CD4-positive, alpha-beta T cell treated with Interleukin-17A for 1 hour (primary cell): ENCODE measurements at places on chromosomes 5 and 9.

DNA sequence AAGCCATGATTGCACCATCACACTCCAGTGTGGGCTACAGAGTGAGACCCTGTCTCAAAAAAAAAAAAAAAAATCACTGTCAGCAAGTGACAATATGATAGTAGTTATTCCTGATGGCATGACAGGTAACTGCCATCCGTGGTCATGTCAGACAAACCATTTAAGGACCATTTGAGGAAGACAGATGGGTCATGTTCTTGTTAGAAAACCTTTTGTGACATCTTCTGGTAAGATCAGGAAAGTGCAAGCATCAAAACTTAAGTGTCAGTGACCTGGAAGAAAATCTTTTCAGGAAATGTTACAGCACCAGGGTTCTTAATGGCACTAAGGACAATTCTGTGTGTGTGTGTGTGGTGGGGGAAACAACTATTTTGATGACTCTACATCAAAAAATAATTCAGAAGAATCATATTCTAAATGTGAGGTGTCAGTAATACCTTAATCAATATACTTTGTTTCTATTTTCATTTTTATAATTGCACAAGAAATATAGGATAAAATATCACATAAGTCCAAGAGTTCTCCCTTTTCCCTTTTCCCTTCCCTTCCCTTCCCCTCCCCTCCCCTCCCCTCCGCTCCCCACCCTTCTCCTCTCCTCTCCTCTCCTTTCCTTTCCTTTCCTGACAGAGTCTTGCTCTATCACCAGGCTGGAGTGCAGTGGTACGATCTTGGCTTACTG is 17.8 kb downstream of the SLC38A9 start:
- no peak for DNase-seq

GRCh38 chr5:83312663-83313062 is 158.9 kb upstream of the VCAN start:
- DNase-seq: peak; percentile 31

GRCh38 chr9:109072821-109073435 is 46.8 kb downstream of the TMEM245 start:
- DNase-seq: no peak

GRCh38 chr5:158261674-158262367 is 402.9 kb upstream of the CLINT1 start:
- no peak for DNase-seq

- no peak for DNase-seq
These were observed 17.4 kb upstream of the ARSI start for GRCh38 chr5:150320044-150320613.

- no peak for DNase-seq
These were observed 16.9 kb downstream of the NNT start for GRCh38 chr5:43619911-43620310.

- no peak for DNase-seq
These were observed 264.9 kb upstream of the EFNA5 start for GRCh38 chr5:107935645-107936044.

DNA sequence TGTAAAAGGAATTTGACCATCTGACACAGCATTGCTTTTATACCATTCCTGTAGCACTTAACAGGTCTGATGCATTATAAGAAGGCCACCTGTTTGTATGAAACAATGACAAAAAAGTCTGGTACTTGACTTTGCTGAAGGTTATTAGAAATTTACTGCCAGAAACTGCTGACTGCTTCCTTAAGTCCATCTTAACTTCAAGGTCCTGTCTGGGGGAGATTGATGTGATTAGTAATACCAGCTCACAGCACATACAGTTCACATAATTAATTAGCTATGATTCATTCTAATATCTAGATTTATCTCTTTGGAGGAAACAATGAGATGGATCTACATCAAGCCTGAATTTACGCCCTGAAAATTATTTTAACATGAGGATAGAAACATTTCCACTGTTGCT is 49.6 kb upstream of the TEK start:
- no peak for DNase-seq

GRCh38 chr5:141493500-141494422 is 4.9 kb downstream of the PCDHGC5 start:
- DNase-seq: no peak

GRCh38 chr5:124570285-124571035 is 176.0 kb downstream of the ZNF608 start:
- DNase-seq: no peak

- no peak for DNase-seq
These were observed 2.6 kb upstream of the CCDC187 start for GRCh38 chr9:136306211-136307208.

- no peak for DNase-seq
These were observed 96.7 kb upstream of the SEMA6A start for GRCh38 chr5:116671211-116671736.

GRCh38 chr5:179530069-179530998 is 20.0 kb upstream of the RUFY1 start:
- DNase-seq: peak; percentile 57

DNA sequence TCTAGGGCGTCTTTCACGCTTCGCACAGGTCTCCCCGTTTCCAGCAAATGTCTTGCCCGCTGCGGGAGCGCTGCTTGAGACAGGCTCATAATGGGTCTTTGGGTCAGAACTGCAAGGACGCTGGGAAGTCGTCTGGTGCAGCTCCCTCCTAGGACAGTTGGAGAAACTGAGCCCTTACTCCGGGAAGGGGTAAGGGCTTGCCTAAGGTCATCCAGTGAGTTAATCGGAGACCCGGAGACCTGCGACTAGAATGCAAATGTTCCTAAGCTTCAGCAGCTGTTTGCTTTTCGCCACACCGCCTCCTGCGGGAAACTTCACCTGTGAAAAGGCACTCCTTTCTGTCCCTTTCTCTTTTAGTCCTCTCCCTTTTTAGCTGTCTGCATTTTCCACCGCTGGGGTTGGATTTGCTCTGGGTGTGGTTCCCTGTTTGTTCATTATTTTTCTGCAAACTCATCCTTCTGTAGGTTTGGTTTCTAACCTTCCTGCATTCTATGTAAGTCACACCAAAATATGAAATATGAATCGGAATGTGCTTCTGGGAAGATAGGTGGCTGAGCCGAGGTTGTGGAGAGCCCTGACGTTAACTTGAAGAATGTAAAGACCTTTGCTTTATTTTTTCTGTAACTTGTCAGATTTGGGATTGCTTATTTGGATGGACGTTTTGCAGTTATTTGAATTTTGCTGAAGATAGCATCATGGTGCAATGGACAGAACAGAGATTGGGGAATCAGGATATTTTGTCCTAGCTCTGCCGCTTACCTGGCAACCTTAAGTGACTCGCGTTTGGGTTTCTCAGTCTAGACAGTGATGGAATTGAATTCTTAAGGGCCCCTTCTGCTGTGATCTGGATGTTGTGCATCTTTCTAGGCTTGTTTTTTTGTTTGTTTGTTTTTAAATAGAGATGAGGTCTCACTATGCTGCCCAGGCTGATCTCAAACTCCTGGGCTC is 909 bp downstream of the SLC36A1 start:
- DNase-seq: peak; percentile 21

DNA sequence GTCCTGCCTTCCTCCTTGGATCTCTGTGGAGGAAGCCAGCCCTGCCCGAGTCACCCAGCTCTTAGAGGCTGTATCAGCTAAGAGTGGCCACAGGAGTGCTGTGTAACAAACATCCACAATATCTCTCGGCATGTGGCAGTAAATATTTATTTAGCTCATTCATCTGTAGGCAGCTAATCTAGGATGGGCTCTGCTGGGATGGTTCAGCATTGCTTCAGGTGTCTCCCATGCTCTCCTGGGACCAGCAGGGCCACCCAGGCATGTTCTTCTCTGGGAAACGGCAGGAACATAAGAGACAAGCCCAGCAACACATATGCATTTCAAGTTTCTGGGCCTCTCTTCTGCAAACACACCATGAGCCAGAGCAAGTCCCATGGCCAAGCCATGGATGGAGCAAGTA is 56.1 kb downstream of the HRH2 start:
- no peak for DNase-seq

DNA sequence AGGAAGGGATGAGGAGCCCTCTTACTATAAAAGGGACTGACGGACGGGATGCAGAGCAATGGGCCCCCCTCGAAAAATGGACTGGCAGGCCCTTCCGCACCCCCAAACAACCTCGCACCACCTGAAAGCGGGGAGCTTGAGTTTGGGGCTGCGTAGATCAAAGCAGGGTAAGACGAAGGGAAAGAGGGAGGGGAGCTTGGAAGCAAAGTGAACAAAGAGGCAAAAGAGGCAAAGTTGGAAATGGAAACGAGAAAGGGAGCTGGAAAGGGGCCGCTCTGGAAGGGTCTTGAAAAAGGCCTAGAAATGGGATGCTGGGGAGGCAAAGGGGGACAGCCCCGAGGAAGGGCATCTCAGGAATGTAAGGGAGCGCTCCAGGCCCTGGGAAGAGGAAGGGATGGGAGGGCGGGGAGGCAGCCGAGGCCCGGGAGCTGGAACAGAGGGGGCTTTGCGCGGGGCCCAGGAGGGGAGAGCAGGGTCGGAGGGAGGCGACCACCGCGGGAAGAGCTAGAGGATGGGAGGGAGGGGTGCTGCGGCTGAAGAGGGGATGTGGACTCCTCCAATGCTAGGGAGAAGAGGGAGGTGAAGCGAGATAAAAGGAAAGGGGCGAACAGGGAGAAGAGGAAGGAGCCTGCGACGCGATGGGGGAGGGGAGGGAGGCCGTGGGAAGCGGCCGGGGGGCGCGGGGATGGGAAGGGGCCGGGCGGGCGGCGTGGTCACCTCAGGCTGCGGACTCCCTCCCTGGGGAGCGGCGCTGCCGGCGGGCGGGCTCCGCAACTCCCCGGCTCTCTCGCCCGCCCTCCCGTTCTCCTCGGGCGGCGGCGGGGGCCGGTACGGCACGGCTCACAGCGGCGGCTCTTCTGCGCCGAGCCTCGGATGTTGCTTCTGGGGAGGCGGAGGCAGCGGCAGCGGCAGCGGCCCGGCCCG is 577 bp downstream of the RNF145 start:
- no peak for DNase-seq

DNA sequence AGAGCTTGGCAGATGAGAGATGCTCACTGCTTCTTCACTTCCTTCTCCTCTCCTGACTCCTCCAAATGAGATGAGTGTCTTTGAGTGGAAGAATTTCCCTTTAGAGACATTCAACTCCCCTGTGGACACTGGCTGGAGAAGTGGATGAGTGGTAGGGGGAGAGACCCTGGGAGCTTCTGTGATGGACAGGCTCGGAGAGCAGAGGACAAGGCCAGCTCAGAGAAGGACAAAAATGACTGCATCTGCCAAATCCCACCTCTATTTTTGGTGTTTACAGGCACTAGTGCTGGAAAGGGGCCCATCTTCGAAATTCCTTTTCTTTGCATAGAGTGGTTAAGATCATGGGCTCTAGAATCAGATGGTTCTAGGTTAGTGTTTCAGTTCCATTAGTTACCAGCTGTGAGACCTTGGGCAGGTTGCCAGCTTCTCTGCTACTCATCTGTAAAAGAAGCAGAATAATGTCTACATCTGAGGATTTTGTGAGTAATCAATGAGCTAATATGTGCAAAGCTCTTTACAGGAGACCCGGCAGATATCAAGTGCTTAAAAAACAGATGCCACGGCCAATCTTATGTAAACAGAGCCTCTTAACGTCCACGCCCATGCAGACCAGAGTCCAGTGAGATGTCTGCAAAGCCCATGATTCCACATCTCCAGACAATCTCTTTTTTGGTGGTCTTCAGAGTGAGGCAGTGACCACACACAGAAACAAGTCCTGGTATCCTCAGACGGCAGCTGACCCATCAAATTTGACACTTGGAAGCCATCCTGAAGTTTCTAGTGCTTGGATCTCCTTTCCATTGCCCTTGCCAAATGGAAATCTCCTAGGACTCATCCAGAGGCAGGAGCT is 13.6 kb upstream of the COL27A1 start:
- no peak for DNase-seq

DNA sequence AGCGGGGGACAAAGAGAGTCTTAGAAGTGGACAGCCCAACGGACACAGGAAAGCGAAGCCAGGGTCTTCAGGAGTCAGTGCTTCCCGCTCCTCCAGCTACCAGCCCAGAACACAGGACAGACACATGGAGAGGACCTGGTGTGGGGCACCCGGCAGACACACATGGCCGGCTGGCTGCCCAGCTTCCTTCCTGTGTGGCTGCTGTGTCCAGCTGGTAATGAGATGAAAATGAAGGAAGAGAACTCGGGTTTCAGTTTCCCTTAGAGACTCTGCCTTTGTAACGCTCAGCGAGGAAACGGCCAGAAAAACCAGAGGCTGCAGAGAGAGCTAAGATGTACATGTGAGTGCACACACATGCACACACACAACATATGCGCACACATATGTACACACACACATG is 87.5 kb downstream of the SECISBP2 start:
- no peak for DNase-seq

DNA sequence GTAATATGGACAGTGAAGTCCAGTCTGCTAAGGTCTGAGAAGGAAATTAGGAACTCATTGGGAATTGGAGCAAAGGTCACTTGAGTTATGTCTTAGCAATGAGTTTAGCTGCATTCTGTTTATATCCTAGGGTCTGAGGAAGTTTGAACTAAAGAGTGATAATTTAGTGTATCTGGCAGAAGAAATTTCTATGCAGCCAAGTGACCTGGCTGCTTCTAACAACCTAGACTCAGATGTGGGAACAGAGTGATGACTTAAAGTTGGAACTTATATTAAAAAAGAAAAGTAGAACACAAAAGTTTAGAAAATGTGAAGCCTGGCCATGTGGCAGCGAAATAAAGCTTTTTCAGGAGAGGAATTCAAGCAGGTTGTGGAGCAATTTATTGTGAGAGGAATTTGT is 106.2 kb downstream of the PRDM9 start:
- DNase-seq: no peak

GRCh38 chr5:100249884-100250269 is 285.3 kb upstream of the FAM174A start:
- DNase-seq: no peak

GRCh38 chr5:95918421-95919006 is 43.1 kb downstream of the ELL2 start:
- DNase-seq: no peak
